ENCODE measurements at places on chromosomes 16 and 17.

DNA sequence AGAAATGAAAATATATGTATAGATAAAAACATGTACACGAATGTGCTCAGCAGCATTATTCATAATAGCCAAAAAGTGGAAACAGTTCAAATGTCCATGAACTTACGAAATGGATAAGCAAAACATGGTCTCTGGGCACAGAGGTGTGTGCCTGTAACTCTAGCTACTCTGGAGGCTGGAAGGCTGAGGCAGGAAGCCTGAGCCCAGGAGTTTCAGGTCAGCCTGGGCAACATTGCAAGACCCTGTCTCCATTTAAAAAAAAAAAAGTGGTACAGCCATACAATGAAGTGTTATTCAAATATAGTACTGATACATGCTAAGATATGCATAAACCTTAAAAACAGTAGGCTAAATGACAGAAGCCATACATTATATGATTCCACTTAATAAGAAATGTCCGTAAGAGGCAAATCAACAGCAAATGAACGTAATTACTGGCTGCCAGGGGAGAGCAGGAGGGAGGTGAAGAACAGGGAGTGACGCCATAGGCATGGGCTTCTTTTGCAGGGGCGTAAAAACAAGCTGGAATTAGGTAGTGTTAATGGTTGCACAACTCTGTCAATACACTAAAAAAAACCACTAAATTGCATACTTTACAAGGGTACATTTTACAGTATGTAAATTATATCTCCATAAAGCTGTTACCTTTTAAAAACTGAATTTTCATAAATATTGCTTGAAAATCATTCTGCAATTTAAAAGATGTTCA, 87.2 kb upstream of the PLEKHM1 start:
- no peak for DNase-seq
- no peak overlapping the region for H3K4me3 ChIP-seq
- H3K4me1 ChIP-seq, result peaks cover 28% of the 10 kb centered on the region
- peaks cover 16% of the 10 kb centered on the region for H3K36me3 ChIP-seq

DNA sequence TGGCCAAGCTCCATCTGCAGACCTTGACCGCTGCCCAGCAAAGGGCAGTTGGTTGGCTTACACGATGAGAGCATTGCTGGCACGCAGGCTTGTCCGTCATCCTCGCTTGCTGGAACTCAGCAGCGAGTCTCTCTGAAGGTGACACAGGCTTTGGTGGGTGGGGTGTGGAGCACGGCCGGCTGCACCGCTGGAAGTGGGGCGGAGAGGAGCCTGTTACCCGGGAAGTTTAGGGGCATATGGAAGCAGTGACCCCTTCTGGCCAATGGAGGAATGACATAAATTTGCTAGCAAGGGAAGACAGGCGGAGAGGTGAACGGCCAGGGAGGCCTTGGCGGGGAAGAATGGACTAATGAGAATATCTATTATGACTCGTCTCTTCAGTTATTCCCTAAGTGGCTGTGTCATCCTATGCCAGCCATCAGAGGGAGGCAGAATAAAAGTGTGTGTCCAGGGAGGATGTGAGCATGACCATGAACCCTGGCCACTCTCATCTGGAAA, 65.9 kb upstream of the SDK2 start:
- no peak for DNase-seq
- H3K4me1 ChIP-seq, result peaks cover 7% of the 10 kb centered on the region
- H3K27ac ChIP-seq, result no peak overlapping the region
- H3K27me3 ChIP-seq, result no peaks in the 10 kb centered on the region

DNA sequence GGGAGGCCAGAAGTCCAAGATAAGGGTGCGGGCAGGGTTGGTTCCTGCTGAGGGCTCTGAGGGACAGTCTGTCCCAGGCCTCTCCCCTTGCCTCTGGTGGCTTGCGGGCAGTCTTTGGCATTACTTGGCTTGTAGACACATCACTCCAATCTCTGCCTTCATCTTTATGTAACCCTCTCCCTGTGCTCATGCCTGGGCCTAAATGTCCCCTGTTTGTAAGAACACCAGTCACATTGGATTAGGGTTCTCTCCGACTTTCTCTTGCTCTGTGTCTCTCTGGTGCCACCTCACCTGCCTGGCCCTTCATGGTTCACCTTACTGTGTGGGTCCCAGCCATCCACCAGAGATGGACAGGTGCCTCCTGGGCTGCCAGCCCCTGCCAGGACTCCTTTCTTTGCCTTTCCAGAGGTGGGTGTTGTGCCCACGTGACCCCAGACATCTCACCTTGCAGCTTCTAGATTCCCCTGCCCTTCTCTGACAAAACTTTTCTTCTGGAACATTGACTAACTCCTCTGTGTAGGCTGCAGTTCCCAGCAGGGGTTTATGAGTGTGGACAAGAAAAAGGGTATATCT, 205.8 kb downstream of the MSI2 start:
- H3K4me1 ChIP-seq, result peaks cover 6% of the 10 kb centered on the region
- no peak for DNase-seq
- no peak overlapping the region for H3K4me3 ChIP-seq
- no peaks in the 10 kb centered on the region for H3K27me3 ChIP-seq

GRCh38 chr16:56683424-56684172, 1.3 kb downstream of the MT1X start:
- H3K27me3 ChIP-seq, result no peaks in the 10 kb centered on the region
- peak overlapping the region; percentile 75 for H3K27ac ChIP-seq
- no peak for DNase-seq
- H3K36me3 ChIP-seq, result peaks cover 36% of the 10 kb centered on the region
- H3K4me3 ChIP-seq, result peak overlapping the region; percentile 45

DNA sequence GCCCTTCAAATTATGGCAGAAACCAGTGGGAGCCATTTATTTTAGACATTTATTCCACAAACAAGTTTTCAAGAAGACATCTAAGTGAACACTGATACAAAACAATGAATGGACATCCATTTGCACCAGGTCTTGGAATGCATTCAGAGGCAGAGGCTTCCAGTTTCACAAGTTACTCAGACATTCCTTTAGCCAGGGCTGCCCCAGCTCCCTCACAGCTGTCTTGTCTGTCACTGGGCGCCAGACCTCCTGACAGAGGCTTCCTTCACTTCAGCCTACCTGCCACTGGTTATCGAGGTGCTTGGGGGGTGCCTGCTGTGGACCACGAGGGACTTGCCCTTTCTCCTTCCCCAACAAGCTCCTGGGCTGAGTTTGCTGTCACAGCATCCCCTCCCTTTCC, 19.2 kb downstream of the AQP8 start:
- peaks cover 4% of the 10 kb centered on the region for H3K36me3 ChIP-seq
- no peaks in the 10 kb centered on the region for H3K4me1 ChIP-seq
- no peak overlapping the region for H3K27ac ChIP-seq
- no peak for DNase-seq
- H3K4me3 ChIP-seq, result no peak overlapping the region
- no peaks in the 10 kb centered on the region for H3K27me3 ChIP-seq

- H3K27me3 ChIP-seq, result no peaks in the 10 kb centered on the region
- no peak overlapping the region for H3K27ac ChIP-seq
- H3K36me3 ChIP-seq, result no peaks in the 10 kb centered on the region
- no peak for DNase-seq
- H3K4me1 ChIP-seq, result no peaks in the 10 kb centered on the region
- H3K4me3 ChIP-seq, result no peak overlapping the region
Measured at GRCh38 chr17:72226322-72226721, 105.5 kb downstream of the SOX9 start.

DNA sequence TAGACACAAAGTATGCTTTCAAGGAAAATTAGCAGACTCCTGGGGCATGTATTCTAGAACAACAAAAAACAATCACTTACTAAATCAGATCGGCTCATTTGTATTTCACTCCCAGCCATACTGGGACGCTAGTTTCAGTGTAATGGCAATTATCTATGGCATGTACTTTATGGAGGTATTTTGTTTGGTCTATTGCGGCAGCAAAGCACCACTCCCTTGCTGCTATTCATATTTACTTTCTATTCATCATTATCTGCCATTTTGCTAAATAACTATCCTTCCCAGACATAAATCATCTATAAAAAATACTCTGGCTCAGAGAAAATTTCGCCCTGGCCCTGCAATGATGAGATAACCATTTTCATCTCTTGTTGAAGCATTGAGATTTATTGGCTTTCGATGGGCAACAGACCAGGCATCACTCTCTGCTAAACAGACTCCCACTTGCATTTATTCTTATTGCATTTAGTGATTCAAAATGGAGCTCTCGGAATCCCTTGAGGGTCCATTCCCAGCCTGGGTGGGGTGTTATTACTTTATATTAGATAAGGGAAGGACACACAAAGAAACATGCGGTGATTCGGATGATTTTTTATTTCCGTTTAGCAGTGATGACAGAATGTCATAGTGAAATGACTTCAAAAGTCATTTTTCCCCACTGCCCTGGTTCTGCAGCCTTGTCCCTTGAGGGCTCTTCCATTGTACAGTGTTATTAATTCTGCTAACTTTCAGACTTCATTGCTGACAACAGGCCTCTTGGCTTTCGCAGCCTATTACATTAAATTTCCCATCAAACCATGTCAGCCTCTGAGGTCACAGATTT, 225.8 kb downstream of the IRX3 start:
- H3K27ac ChIP-seq, result no peak overlapping the region
- no peak overlapping the region for H3K4me3 ChIP-seq
- no peaks in the 10 kb centered on the region for H3K36me3 ChIP-seq
- H3K4me1 ChIP-seq, result peaks cover 3% of the 10 kb centered on the region
- no peaks in the 10 kb centered on the region for H3K27me3 ChIP-seq

- H3K36me3 ChIP-seq, result no peaks in the 10 kb centered on the region
- H3K27ac ChIP-seq, result no peak overlapping the region
- no peak for DNase-seq
- no peak overlapping the region for H3K4me3 ChIP-seq
Measured at GRCh38 chr17:77233635-77234334, 93.0 kb downstream of the SEC14L1 start.

GRCh38 chr17:17353625-17354484, 50.7 kb downstream of the NT5M start:
- H3K27ac ChIP-seq, result no peak overlapping the region
- H3K4me1 ChIP-seq, result no peaks in the 10 kb centered on the region
- no peaks in the 10 kb centered on the region for H3K36me3 ChIP-seq
- no peaks in the 10 kb centered on the region for H3K27me3 ChIP-seq
- DNase-seq, result no peak

- no peaks in the 10 kb centered on the region for H3K36me3 ChIP-seq
- H3K4me1 ChIP-seq, result no peaks in the 10 kb centered on the region
- no peak overlapping the region for H3K27ac ChIP-seq
- DNase-seq, result no peak
Measured at GRCh38 chr17:52758481-52758880, 600.0 kb upstream of the CA10 start.

- no peak overlapping the region for H3K4me3 ChIP-seq
- no peak overlapping the region for H3K27ac ChIP-seq
- no peak for DNase-seq
- H3K36me3 ChIP-seq, result no peaks in the 10 kb centered on the region
Measured at GRCh38 chr17:27414694-27415093, 41.6 kb upstream of the KSR1 start.

GRCh38 chr16:75593308-75593707, 27.1 kb downstream of the GABARAPL2 start:
- DNase-seq, result no peak
- H3K27me3 ChIP-seq, result no peaks in the 10 kb centered on the region
- peaks cover 16% of the 10 kb centered on the region for H3K4me1 ChIP-seq
- H3K36me3 ChIP-seq, result peaks cover 32% of the 10 kb centered on the region

DNA sequence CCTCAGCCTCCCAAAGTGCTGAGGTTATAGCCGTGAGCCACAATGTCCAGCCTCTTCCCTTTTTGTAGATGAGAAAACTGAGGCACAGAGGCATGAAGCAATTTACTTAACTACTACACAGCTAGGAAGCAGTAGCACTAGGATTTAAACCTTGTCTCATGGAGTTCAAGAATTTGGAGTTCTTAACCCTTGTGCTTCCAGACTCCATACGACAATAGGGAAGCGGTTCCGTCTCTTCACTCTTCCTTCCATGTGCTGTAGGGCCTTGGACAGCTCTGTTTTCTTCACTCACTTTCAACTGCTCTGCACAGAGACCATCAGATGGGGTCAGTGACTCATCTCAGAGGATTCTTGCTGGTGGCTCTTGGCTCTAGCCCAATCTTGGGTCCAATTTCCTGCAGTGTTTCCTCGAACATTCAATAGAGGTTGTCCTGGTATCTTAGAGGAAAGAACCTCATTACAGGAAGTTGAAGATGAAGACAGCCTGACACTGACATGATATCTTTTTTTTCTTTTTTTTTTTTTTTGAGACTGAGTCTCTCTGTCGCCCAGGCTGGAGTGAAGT, 19.3 kb downstream of the ITGAL start:
- H3K4me3 ChIP-seq, result no peak overlapping the region
- no peak for DNase-seq
- peaks cover 13% of the 10 kb centered on the region for H3K4me1 ChIP-seq
- H3K27ac ChIP-seq, result peak overlapping the region; percentile 55
- H3K36me3 ChIP-seq, result no peaks in the 10 kb centered on the region

DNA sequence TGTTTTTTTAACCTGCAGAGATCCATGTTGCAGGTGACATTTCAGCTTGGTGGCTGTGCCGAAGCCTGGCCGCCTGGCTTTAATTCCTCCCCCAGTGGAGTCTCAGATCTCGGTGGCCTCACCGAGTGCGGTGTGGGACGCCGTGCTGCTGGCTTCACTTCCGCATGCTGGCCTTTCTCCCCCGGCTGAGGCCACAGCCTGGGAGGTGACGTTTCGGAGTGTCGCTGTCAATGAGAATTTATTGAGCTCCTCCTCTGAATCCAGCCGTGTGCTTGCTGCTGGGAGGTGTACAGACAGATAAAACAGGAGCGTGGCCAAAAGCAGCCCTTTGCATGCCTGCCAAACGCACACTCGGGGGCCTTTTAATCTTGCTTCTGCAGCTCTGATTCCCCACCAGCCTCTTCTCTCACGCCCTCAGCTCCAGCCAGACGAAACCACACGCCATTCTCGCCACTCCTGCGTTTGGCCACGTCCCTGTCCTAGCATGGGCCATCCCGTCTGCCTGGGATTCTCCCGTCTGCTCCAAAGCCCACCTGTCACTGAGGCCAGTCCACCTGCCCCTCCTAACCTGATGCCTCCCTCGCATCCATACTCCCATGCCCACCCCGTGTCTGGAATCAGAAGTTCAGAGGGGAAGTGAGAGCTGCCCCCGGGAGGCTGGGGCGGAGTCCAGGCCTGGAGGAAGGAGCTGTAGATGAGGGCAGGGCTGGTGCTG, 3.6 kb downstream of the GSE1 start:
- DNase-seq, result no peak
- H3K27me3 ChIP-seq, result no peaks in the 10 kb centered on the region
- H3K27ac ChIP-seq, result no peak overlapping the region
- H3K4me3 ChIP-seq, result no peak overlapping the region

GRCh38 chr16:55482056-55482455, 3.1 kb downstream of the MMP2 start:
- H3K36me3 ChIP-seq, result no peaks in the 10 kb centered on the region
- H3K27ac ChIP-seq, result no peak overlapping the region
- peaks cover 2% of the 10 kb centered on the region for H3K4me1 ChIP-seq
- H3K4me3 ChIP-seq, result no peak overlapping the region
- no peak for DNase-seq

All from RWPE2 (cell line).